ENCODE measurements at places on chromosomes 3 and 15.

DNA sequence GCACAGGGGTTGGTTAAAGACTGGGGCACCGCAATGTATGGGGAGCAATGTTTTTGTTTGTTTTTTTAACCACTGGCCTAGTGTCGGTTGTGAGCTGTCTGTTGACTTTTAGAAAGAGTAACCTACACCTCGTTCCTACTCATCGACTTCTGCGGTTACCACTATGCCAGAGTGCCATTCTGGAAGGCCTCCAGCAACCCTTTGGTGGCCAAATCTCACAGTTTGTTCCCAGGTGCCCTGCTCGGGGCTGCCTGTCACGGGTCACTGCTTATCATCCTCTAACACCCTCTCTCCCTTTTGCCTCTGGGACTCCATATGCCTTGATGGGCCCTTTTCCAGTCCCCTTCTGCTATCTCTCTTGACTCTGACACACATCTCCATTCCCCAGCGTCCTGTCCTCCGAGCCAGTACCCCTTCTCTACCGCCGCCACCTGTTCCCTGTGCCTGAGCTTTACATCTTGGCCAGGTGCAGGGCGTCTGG lies 290.4 kb upstream of the C2CD4B start:
- DNase-seq, result no peak

DNA sequence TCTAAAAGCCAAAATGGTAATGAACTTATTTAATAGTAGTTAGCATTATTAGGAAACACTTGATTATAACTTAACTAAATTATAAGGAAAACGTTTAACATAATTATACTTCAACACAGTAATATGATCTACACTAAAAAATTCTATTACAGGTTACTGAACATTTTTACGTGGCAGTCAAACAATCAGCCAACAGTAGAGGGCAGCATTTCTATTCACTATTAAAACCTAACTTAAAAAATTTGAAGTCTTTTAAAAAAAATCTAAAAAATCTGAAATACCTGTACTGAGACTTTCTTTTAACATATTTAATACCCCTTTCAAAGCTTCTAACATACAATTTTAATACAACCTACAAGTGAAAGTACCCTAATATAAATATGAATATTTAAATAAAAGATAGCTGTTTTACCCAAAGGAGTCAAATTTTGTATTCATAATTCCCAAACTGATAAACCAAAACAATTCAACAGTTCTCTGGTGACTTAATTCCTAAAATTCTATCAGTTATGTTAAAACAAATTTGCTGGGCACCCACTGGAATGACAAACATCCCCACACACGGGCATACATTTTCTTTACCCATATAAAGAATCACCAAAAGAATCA lies 41.5 kb downstream of the DLG1 start:
- peak; percentile 45 for DNase-seq

DNA sequence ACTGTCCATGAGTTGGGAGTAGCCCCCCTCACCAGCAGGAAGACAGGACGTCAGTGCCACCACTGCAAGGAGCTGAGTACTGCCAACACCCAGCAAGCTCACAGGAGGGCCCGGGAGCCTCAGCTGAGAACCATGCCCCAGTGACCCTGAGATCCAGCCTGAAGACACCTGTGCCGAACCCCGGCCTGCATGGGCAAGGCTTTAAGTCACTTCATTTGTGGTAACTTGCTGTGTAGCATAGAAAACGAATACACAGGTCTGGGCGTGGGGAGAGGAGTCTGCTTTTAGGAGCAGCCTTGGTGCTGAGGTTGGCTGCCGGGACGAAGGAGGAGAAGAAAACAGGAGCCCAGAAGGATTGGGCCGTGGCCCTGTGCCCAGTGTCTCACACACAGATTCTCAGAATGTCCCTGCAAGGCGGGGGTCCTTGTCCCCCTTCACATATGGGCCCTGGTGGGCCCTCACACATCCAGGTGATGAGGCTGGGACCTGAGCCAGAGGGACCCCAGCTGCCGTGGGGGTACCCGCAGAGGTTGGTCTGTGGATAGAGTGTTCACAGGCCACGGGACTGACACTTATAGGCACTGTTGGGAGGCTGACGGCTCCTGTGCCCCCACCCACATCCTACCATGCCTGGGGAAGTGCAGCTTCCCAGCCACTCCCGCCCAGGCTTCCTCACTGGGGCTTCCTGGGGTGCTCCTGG lies 85.3 kb downstream of the PLXNA1 start:
- DNase-seq, result no peak

- DNase-seq, result no peak
Observed at GRCh38 chr3:12916159-12916558, 74.8 kb upstream of the RPL32 start.

DNA sequence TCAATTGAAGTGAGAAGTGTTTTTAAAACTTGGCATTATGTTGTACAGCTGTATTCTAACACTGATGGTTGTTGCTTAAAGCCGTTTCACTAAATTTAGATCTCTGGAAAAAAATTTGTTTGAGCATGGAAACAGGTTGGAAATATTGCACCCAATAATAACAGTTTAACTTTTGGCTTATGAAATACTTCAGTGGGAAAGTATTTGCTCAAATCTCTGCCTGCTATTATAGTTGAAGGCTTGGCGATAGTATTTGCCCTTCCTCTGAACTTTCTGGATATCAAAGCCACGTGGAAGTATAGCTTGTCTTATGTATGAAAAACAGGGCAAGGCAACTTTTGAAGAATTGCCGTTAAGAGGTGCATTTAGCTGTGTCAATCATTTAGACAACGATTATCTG lies 270.3 kb upstream of the LRRFIP2 start:
- DNase-seq, result no peak

DNA sequence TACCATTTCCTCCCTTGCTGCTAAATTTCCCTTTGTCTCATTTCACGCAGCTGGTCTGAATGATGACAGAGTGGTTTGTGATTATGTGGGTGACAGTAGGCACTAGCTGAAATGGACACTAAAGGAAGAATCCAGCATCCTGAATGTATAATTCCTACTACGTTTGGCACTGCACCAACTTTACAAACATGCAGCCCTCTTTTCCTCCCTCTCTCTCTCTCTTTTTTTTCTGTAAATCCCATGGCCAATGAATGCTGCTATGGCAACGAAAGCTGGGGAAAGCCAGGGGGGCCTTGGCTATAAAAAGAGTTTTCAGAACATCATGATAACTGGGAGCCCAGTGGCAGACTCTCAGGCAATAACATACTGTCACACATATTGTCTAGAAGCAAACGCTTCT lies 367.2 kb upstream of the AGTR1 start:
- no peak for DNase-seq

- DNase-seq, result no peak
Observed at GRCh38 chr3:151971814-151972579, 98.6 kb downstream of the SUCNR1 start.
